ENCODE measurements at places on chromosomes 12 and 14.

- no peak for DNase-seq
Measured at GRCh38 chr12:66563220-66563619, 115.7 kb downstream of the GRIP1 start.

- no peak for DNase-seq
Measured at GRCh38 chr14:52494444-52494843, 57.9 kb downstream of the TXNDC16 start.

DNA sequence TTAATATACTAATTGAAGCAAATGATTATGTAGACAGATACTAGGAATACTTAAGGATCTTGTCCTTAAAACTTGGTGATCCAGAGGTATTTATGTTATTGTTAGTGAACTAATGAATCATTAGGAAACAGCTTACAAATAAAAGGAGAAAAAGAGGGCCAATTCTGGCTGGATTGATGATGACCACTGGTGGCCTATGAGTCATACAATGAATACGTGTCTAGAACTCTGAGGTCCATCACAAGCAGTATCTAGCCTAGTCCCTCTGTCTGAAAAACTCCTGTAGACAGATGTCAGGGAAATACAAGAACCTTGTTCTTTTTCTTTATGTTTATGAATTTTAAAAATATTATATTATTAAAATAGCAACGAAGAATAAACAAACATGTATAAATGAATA is 51.7 kb upstream of the RTL1 start:
- no peak for DNase-seq

- no peak for DNase-seq
Measured at GRCh38 chr12:68286396-68286795, 33.0 kb upstream of the IL22 start.

GRCh38 chr12:7709969-7710675 is 1.1 kb upstream of the DPPA3 start:
- no peak for DNase-seq

GRCh38 chr14:50772412-50772811 is 58.5 kb downstream of the NIN start:
- DNase-seq, result no peak

DNA sequence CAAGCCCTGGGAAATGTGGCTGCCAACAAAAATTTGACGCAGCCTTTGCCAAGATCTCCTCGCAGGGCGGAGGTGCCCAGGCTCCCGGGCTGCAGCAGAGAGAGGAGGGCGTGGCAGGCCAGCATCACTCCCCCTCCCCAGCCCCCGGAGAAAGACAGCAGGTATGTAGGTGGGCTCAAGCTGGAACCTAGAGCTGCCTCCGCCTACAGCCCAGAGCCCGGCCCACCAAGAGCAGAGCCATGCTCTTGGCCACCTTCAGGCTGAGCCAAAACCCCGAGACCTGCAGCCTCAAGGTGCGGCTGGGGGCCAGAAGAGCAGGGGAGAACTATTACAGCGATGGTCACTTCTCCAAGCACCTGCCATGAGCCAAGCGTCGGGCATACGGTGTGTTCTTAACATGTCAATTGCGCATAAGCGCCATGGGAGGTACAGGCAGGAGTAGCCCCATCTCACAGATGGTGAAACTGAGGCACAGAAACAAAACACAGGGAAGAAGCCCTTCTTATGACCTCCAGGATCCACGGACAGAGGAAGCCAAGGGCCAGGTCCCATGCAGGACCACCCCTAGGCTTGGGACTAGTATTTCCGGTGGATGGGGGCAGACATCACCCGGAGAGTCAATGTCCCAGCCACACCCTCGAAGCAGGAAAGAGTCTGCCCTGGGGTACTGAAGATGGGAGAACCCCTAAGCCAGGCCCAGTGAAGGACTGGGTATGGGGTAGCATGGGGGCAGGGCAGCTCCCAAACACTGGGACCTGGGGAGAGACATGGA is 109.0 kb downstream of the NCOR2 start:
- peak; percentile 15 for DNase-seq

DNA sequence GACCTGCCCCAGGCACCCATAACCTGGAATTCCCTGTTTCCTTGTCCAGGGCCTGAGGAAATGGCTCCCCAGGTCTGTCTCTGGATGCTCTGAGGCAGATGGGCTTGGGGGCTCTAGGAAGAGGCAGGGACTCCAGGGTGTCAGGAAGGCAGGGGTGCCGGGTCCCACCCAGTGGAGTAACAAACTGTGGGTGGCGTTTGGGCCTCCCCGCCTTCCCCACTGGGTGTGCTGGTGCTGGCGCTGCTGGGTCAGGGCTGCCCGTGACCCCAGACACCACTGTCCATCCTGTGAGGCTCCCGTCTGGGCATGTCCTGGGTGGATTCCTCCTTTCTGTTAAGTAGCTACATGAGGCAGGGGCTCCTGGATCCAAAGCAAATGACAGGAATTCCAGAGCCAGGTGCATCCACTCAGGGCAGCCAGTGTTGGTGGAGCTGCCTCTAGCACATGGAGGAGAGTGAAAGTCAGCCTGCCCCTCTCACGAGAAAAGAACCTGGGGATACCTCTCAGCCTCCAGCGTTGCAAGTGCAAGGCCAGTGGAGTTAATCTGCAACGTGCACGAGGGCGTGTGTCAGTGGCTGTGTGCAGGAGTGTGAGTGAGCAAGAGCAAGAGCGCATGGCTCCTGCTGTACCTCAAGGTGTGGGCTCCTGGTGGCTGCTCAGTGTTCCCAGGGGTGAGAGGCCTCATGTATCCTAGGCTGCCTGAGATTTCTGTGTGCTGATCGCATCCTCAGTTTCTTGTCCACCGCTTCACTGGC is 403.1 kb downstream of the TMEM121 start:
- DNase-seq, result no peak

DNA sequence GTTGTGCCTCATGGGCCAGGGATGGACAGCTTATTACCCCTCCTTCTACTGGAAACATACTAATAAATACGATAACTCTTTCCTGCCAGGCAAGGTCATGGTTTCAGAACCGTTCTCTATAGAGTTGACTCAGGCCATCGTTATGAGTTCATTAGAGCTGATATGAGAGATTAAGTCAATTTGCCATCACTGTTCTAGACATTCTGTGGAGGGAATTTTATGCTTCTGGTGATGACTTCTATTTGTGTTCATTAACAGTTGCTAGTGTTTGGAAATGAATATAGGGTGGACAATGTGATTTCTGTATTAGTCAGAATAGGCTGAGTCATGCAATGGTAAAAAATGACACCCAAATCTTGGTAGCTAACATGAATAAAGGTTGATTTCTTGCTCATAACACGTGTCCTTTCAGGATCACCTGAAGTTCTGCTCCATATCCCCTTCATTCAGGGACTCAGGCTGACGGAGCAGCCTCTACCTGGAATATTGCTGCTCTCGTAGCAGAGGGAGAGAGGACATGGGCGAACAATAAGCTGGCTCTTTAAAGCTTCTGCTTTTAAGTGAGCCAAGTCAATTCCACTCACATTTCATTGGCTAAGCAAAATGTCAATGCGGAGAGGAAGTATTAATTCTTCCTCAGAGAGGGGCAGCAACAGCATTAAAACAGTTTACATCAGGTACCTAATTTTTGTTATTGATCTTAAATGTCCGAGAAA is 18.5 kb upstream of the TBPL2 start:
- no peak for DNase-seq
